ENCODE measurements at places on chromosomes 1 and 21.
A peak's percentile ranks its signal among the peaks of the same experiment; 100 is the strongest.

DNA sequence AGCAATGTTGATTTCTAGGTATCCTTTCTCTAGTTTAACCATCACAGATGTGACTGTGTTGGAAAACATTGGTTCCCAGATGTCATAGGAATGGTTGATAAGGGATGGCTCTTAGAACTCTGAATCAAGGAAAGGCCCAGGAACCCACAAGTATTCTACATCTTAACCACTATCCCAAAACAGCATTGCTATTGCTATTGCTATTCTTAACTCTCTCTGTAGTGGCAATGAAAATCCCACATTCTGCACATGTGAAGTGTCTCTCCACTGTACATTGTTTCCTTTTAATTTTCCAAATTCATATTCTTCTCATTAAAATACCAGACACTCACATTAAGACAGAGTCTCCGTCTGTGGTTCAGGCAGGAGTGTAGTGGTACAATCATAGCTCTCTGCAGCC, 420.4 kb upstream of the RUNX1 start:
- H3K27me3 ChIP-seq, result no peaks in the 10 kb centered on the region
- H3K36me3 ChIP-seq, result no peaks in the 10 kb centered on the region
- H3K4me1 ChIP-seq, result no peaks in the 10 kb centered on the region
- no peak for DNase-seq

GRCh38 chr1:235015291-235015985, 113.2 kb downstream of the TOMM20 start:
- H3K27me3 ChIP-seq, result no peaks in the 10 kb centered on the region
- H3K36me3 ChIP-seq, result no peaks in the 10 kb centered on the region
- no peak overlapping the region for H3K27ac ChIP-seq

GRCh38 chr1:83997631-83998030, 1.3 kb downstream of the TTLL7 start:
- H3K27me3 ChIP-seq, result peaks cover 25% of the 10 kb centered on the region
- H3K27ac ChIP-seq, result no peak overlapping the region
- no peaks in the 10 kb centered on the region for H3K36me3 ChIP-seq
- no peak for DNase-seq

DNA sequence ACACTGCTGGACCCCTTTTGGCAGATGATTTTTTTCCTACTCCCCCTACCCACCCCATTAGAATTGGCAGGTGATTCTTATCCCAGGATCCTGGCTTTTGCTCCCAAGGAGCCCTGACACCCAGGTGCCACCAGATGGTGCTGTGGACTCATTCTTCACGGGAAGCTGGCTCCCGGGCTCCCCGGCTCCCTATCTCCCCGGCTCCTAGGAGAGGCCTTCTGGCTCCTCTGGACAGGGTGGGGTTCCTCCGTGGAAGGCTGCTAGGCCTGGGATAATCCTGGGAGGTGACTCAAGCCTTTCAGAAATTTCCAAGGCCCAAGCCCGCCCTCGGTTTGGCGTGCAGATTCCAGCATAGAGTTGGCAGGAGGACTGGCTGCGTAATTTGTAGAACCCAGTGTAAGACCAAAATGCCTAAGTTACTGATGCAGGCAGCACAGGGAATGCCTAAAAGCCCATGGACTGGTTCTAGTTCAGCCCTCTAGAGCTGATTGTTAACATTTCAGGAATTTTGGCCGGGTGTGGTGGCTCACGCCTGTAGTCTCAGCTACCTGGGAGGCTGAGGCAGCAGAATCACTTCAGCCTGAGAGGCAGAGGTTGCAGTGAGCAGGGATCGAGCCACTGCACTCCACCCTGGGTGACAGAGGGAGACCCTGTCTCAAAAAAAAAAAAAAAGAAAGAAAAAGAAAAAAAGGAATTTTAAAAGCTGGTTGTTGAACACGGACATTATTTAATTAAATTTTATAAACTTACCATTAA, 6.8 kb upstream of the BSDC1 start:
- no peaks in the 10 kb centered on the region for H3K36me3 ChIP-seq
- no peak overlapping the region for H3K4me3 ChIP-seq
- no peaks in the 10 kb centered on the region for H3K27me3 ChIP-seq
- DNase-seq, result peak; percentile 23
- peaks cover 4% of the 10 kb centered on the region for H3K4me1 ChIP-seq

DNA sequence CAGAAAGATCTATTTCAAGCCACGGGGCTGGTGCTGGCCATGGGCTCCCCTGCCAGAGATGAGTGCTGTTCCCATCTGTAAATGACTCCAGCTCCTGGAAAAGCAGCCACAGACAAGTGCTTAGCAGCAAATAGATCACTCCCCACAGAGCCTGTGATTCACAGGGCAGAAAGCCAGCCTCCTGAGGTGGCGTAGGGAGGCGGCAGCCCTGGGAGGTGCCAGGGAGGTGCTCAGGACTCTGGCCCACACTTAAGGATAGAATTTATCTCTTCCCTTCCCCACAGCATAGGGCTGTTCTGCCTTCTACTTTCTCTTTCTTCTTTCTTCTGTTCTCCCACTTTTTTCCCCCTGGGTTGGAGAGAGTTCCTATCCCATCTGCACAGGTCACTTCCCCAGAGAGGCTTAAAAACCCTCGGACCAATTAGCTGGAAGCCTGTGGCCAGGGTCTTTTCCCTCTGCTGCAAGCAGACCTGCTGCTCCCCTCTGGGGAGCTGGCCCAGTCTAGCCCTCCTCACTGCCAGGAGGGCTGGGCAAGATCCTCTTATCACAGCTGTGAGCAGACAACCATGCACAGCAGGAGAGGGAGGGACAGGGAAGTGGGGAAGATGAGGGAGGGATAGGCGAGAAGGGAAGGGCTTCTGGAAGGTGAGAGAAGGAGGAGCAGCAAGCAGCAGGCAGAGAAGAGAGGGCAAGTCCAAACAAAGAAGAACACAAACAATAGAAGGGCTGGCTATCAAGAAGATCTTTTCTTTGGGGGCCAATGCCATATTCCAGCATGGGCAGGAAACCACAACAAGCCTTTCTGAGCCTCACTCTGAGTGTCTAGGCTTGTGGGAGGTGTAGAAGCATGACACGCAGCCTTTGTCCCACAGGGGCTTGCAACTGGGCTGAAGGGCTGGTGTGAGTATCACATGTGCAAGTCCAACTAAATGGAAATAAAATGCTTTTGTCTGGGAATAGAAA, 41.0 kb downstream of the KCND3 start:
- no peaks in the 10 kb centered on the region for H3K4me1 ChIP-seq
- no peaks in the 10 kb centered on the region for H3K36me3 ChIP-seq
- H3K27ac ChIP-seq, result no peak overlapping the region
- DNase-seq, result no peak
- no peaks in the 10 kb centered on the region for H3K27me3 ChIP-seq
- no peak overlapping the region for H3K4me3 ChIP-seq

DNA sequence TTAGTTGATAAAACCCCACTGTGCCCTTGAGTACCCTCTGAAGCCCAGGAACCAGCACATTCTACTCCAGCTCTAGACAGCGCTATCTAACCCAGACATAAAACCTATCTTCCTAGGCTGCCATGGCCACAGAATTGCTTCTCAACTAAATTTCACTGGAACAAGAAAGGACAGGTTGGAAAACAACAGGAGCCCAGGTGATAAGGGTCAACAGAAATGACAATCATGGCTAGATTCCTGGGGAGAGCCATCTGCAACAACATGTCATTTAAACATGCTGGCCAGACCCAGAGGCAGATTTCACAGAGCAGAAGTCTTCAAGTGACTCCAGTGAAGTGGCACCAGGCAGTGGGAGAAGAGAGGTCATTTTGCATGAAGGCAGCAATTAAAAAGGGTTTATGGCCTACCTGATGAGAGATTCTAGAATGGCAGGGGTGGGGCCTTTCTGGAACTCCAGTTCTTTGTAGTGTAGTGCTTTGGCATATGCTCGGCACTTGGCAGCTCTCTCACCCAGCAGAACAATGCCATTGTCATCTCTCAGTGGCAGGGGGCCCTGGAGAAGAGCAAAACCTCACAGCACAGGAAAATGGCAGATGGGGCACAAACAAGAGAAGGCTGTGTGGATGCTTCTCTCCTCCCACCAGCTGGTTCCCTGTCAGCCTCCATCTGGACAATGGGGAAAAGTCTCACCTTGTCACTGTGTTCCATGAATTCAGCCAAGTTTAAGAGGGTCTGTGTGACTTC, 9.9 kb downstream of the ANGPTL7 start:
- no peaks in the 10 kb centered on the region for H3K4me1 ChIP-seq
- DNase-seq, result no peak
- H3K4me3 ChIP-seq, result no peak overlapping the region
- no peak overlapping the region for H3K27ac ChIP-seq

DNA sequence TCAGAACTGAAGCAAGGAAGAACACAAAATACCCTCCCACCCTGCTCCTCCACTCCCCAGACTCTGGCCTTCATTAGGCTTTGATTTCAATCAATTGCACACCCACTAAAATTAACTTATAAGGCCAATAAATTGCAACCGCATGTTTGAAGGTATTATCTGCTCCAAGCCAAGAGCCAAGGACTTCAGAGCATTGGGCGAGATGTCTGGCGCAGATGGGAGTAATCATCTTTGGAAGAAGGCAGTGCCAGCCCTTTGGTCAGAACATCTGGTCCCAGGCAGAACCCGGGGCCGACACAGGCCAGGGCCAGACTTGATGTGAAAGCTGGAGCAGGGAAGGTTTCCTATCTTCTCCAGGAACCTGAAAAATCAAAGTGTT, 60.0 kb downstream of the SLC66A1 start:
- no peaks in the 10 kb centered on the region for H3K27me3 ChIP-seq
- DNase-seq, result no peak
- peaks cover 31% of the 10 kb centered on the region for H3K36me3 ChIP-seq
- H3K4me1 ChIP-seq, result no peaks in the 10 kb centered on the region
- H3K4me3 ChIP-seq, result no peak overlapping the region

DNA sequence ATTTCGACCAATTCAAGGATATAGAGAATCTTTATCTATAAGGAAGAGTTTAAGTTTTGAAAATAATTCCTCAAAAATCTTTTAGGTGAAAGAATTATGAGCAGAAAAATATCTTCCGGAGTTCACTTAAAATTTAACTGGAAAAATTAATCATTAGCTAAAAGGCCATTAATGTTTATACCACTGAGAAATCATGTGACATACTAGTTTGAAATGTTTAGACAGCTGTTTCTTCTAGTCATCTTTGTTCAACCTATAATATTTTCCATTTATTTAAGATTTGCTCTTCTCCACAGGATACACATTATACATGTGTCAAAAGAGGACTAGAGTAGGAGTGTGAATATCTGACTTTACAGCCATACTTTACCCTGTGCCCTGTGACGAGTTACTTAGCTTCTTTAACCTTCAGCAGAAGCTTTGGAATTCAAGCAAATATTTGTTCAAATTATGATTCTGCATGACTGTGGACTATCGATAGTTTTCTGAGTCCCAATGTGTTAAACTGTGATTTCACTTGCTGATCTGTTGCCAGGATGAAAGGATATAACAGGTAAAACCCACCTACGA, 374.8 kb downstream of the BRINP3 start:
- DNase-seq, result no peak
- H3K4me1 ChIP-seq, result no peaks in the 10 kb centered on the region
- no peaks in the 10 kb centered on the region for H3K36me3 ChIP-seq
- no peak overlapping the region for H3K27ac ChIP-seq
- H3K27me3 ChIP-seq, result no peaks in the 10 kb centered on the region
- no peak overlapping the region for H3K4me3 ChIP-seq

- no peak overlapping the region for H3K4me3 ChIP-seq
- no peaks in the 10 kb centered on the region for H3K4me1 ChIP-seq
- H3K27ac ChIP-seq, result no peak overlapping the region
- DNase-seq, result no peak
- H3K27me3 ChIP-seq, result no peaks in the 10 kb centered on the region
- no peaks in the 10 kb centered on the region for H3K36me3 ChIP-seq
Observed at GRCh38 chr1:231781892-231782291, 155.3 kb downstream of the DISC1 start.

GRCh38 chr1:215643592-215644321, 76.7 kb downstream of the KCTD3 start:
- H3K27me3 ChIP-seq, result no peaks in the 10 kb centered on the region
- no peaks in the 10 kb centered on the region for H3K36me3 ChIP-seq
- no peak overlapping the region for H3K27ac ChIP-seq
- no peak for DNase-seq
- no peaks in the 10 kb centered on the region for H3K4me1 ChIP-seq

- H3K36me3 ChIP-seq, result no peaks in the 10 kb centered on the region
- no peak overlapping the region for H3K4me3 ChIP-seq
- H3K27me3 ChIP-seq, result no peaks in the 10 kb centered on the region
- H3K4me1 ChIP-seq, result no peaks in the 10 kb centered on the region
- DNase-seq, result no peak
Observed at GRCh38 chr1:22329148-22329515, 122.5 kb upstream of the ZBTB40 start.

GRCh38 chr21:42344631-42345030, 6.2 kb downstream of the TFF2 start:
- H3K4me3 ChIP-seq, result no peak overlapping the region
- H3K27me3 ChIP-seq, result no peaks in the 10 kb centered on the region
- H3K27ac ChIP-seq, result no peak overlapping the region
- no peaks in the 10 kb centered on the region for H3K4me1 ChIP-seq
- DNase-seq, result no peak
- no peaks in the 10 kb centered on the region for H3K36me3 ChIP-seq

DNA sequence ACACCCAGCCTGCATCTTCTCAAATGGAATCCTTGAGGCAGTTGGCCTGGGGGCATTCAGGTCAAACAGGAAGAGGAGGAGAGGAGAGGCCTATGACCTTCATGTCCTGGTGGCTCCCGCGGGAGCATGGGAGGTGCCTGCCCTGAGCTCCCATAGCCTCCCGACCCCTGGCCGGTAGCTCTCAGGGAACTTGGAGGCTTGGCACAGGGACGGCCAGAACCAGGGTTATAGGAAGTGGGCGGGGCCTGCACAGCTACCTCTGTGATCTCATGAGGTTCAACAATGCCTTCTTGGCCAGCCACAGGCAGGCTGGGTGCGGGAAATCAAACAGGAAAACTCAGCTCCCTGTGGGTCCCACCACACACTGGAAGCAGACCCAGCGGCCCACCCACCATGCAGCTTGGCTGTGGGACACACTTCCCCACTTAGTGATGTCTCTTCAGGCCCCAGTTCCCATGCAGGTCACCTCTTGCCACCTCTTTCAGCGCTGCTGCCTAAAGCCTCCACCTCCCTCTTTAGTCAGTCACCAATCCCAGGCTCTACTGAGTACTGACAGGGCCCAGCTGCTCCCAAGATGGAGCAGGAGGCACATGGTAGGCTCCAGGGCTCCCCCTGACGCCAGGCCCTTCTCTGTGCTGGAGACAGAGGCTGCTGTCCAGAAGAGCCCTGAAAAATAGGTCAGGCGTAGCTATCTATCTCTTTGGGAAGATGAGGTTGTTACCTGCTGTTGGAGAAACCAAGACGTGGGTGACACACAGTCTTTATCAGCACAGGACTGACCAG, at the start of gene SLFNL1:
TSS of gene SLFNL1 (minus strand) at position 200 of the 783 bp plus-strand sequence. CDS start 1,065 bp downstream, outside the sequence.
- H3K4me3 ChIP-seq, result no peak within 1 kb of the TSS
- H3K36me3 ChIP-seq, result no peaks in the 10 kb centered on the region
- H3K27ac ChIP-seq, result no peak within 1 kb of the TSS
- H3K27me3 ChIP-seq, result no peaks in the 10 kb centered on the region
- H3K4me1 ChIP-seq, result peaks cover 8% of the 10 kb centered on the region

- no peak overlapping the region for H3K27ac ChIP-seq
- H3K27me3 ChIP-seq, result no peaks in the 10 kb centered on the region
- DNase-seq, result no peak
- no peak overlapping the region for H3K4me3 ChIP-seq
- H3K4me1 ChIP-seq, result no peaks in the 10 kb centered on the region
Observed at GRCh38 chr1:210085359-210085758, 147.2 kb upstream of the SERTAD4 start.

GRCh38 chr1:29878501-29878900, 642.2 kb downstream of the PTPRU start:
- H3K4me1 ChIP-seq, result no peaks in the 10 kb centered on the region
- H3K4me3 ChIP-seq, result no peak overlapping the region
- no peak for DNase-seq
- H3K36me3 ChIP-seq, result no peaks in the 10 kb centered on the region
